ENCODE measurements at places on chromosomes 16 and 17.
A peak's percentile ranks its signal among the peaks of the same experiment; 100 is the strongest.

- DNase-seq: no peak
Measured at GRCh38 chr16:79698341-79698753, 97.8 kb upstream of the MAF start.

DNA sequence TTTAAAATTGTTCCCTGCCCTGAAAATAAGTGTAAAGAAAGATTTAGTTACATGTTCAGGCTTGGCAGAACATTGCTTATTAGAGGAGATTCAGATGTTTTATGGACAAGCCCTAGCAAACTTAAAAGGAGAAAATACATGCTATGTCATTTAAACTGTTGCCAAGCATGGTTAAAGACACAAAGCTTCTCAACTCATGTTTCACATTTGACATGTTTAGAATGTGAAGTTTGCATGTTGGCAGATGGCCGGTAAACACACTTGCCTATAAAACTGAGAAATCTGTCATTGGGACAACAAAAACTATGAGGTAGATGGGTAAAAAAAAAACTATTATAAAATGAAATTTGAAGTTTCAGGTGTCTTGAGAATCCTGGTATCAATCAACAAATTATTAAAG, 5.8 kb downstream of the KRTAP29-1 start:
- DNase-seq: no peak

DNA sequence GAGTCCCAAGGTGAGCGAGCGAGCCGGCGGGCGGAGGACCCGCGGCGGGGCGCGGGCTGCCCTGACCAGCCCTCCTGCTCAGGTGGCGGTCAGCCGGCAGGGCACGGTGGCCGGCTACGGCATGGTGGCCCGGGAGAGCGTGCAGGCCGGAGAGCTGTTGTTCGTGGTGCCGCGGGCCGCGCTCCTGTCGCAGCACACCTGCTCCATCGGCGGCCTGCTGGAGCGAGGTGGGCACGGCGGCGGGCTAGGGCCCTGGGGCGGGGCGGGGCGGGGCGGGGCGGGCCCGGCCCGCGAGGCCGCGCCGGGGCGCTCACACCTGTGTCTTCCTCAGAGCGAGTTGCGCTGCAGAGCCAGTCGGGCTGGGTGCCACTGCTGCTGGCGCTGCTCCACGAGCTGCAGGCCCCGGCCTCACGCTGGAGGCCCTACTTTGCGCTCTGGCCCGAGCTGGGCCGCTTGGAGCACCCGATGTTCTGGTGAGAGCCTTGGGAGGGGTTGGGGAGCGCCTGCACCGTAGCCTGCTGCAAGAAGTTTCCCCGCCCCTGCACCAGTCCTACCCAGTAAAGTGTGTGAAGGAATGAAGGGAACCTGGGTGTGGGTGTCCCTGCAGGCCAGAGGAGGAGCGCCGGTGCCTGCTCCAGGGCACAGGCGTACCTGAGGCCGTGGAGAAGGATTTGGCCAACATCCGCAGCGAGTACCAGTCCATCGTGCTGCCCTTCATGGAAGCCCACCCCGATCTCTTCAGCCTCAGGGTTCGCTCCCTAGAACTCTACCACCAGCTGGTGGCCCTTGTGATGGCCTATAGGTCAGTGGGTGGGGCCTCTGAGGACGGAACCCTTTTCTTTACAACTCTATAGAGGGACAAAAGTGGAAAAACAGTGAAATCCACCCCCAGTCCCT, 802 bp downstream of the SETD6 start:
- DNase-seq: peak; percentile 30

GRCh38 chr16:11367483-11367906, 22.2 kb downstream of the RMI2 start:
- no peak for DNase-seq

GRCh38 chr16:88722784-88723506, 16.6 kb downstream of the CTU2 start:
- DNase-seq: no peak

DNA sequence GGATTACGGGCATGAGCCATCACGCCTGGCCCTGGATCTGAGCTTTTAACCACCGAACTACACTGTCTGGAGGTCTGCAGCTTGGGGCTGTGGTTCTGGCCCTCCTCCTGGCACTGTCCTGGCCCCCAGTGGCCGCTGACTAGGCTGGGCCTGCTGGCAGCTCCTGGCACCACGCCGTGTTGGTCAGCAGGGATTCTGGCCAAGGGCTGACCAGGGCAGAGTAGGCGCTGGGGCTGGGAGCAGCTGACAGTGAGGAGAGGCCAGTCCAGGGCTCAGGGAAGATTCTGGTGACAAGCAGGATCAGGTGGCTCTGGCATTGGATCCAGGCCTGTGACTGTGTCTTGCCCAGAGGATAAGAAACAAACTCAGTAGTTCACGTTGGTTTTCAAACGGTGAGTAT, 14.6 kb downstream of the EEF2K start:
- DNase-seq: no peak

- DNase-seq: no peak
Measured at GRCh38 chr16:12178251-12178990, 201.9 kb downstream of the SNX29 start.

GRCh38 chr17:17633310-17633709, 41.8 kb upstream of the PEMT start:
- no peak for DNase-seq

GRCh38 chr16:4767872-4768548, 1.0 kb upstream of the ZNF500 start:
- peak; percentile 65 for DNase-seq

DNA sequence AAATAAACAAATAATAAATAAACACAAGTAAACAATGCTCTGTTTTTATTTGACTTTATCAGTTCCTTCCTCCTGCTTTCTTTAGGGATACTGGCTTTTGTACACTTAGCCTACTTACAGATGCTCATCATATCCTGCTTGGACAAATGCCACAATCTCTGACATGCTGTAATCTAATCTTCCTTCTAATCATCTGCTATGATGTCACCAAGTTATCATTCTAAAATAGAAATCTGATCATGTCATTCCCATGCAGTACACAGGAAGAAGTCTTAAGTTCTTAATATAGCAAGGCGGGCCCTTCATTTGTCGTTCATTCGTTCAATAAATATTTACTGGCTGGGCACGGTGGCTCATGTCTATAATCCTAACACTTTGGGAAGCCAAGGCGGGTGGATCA, 9.1 kb upstream of the UBB start:
- DNase-seq: peak; percentile 19

- no peak for DNase-seq
Measured at GRCh38 chr16:56861092-56861610, 3.9 kb upstream of the SLC12A3 start.

DNA sequence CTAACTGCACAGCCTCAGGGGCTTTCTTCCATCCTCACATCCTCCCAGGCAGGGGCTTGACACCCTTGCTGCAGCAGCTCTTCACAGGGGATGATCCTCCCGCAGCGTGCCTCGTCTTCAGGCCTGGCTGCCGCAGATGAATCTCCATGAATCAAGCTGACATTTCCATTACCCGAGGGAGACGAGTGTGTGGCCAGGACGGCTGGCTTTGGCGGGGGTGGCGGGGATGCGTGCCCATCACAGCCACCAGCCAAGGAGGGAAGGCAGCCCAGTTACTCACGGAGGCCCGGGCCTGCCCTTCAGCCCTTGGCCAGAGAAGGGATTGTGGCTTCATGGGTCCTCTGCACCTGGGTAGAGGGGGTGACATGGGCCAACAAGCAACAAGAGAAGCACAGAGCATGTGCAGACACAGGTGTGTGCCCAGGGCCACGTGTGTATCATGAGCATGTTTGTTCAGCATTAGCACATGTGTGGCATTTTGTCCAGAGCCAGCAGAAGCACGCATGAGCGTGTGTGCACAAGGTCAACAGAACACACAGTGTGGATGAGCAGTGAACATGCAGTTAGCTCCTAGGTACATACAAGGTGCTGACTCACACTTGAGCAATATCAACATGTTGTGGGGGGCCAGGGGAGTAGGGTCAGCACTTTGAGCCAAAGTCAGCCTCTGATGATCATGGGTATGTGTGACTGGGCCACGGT, 236.4 kb downstream of the KATNIP start:
- DNase-seq: no peak

DNA sequence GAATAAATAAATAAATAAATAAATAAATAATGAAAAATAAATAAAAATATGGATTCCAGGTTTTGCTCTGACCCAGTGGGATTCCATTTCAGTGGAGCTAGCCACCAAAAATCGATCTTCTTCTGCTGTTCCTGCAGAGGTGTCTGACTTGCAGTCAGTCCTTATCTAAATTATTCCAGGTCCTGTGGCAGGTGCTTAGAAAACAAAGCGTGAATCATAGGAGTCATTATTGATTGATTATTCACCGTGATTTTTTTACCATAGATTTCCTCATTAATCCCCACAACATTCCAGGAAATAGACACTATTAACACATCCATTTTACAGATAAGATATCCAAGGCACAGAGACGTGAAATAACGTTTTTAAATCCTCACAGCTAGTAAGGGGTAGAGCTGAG, 31.5 kb upstream of the ABR start:
- no peak for DNase-seq

DNA sequence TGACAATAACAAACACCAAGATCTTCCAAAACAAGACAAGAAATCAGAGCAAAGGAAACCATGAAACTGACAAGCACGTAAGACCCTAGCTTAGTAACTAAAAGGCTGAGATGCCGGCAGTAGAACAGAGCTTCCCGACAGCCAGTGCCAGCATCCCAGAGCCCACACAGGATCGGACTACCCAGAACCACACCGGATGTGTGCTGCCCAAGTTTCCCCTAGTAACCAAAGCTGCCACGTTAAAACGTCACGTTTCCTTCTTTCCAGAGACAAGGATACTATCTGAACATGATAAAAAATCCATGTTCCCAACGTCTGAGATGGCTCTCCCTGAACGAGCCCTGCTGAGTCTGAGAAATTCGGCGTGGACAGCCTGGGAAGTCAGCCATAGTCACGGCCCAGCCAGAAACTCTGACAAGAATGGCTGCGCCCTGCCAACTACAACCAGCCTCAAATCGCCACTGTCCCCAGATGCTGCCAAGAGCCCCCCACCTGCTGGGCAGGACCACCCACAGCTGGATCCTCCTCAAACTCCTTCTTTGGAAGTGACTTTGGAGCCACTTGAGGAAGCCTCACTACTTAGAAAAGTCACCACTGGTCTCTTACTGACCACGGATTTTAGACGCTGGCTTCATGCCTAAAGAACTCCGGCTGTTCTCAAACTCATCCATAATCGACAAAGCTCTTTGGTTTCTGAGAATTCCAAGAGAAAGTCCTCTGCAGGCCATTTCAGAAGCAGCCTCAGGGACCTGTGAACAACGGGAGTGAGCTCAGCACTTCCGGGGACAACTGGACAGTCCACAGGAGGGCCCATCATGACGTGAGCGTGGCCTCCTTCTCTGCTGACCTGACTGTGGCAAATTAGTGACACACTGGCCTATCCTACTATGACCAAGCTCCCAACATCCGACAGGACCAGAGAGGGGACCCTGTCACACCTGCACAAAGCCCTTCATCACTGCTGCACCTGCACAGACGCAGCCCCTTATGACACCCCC, 16.7 kb downstream of the CCDC57 start:
- no peak for DNase-seq

DNA sequence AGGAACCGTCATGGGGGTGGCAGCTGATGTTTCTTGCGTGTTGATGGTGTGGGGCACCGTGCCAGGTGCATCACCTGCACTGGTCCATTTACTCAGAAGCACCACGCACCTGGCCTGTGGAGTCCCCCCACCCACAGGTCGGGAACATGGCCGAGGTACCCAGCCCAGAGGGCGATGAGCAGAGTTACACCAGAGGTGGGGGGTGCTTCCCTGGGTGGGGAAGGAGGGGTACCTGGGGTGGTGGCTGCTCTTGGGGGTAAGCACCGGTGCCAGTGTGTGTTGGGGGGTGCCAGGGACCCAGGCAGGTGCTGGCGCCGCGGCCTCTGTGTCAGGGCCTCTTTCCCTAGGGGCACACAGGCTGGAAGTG, 5.0 kb upstream of the ZNF750 start:
- no peak for DNase-seq

DNA sequence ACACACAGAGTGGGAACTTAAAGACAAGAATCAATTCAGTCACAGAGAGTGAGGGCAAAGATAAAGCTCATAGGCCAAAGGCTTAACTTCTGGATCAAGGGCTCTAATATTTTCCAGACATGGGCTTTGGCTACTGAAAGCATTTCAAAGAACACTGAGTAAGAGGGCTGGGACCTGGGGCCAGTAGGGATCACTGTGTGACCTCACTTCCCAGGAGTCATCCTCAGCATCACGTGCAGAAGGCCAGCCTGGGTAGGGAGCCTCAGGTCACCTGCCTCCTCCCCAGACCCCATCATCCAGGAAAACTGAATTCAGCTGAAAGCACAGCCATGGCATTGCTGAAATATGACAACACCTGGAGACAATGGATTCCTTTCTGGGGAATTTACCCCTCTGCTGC, 163.5 kb downstream of the RAB11FIP4 start:
- no peak for DNase-seq

GRCh38 chr17:74435775-74436359, 4.0 kb downstream of the GPRC5C start:
- DNase-seq: no peak

- DNase-seq: no peak
Measured at GRCh38 chr16:76837872-76838271, 353.1 kb upstream of the MON1B start.

All from suppressor macrophage (primary cell).